ENCODE measurements at places on chromosomes 2 and 18.

DNA sequence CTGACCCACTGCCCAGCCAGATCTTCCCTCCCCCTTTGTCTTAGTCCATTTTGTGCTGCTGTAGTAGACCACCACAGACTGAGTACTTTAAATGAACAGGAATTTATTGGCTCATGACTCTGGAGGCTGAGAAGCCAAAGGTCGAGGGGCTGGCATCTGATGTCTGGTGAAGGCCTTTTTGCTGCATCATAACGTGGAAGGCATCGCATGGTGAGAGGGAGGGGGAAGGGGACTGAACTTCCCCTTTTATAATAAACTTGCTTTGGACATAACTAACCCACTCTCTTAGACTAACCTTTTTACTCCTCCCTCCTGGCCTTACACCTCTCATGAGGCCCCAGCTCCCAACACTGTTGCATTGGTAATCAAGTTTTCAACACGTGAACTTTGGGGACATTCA is 83.8 kb downstream of the MAP4K4 start:
- no peak for DNase-seq

GRCh38 chr2:76928026-76928425 is 594.1 kb downstream of the LRRTM4 start:
- DNase-seq = no peak

GRCh38 chr2:219523031-219523671 is 8.9 kb downstream of the ASIC4 start:
- no peak for DNase-seq

DNA sequence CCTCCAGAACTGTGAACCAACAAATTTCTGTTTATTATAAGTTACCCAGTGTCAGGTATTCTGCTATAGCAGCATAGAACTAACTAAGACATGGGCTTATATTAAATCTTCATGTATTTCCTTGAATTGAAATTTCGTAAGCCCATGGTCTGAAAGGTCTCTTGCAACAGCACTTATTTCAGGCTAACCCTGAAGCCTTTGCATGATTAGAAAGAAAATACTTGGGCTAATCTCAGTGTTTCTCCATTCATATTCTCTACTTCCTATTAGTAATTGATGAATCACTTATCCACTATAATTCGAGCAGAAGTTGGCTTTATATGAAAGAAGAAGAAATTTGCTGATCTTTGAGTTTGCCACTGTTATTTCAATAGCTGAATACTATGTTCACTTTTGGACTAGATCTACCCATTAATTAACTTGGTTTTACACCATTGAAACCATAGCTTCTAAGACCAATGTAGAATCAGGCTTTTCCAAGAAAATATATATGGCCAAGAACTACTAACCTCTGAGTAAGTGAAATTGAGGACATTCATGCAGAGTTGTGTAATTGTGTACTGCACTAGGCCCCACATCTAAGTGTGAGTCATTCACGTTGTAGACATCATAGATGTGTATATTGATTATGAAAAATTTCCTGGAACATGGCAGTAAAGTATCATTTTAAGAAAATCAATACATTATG is 731.6 kb downstream of the SOCS6 start:
- no peak for DNase-seq

GRCh38 chr2:75200140-75201096 is 1.1 kb upstream of the TACR1 start:
- no peak for DNase-seq

DNA sequence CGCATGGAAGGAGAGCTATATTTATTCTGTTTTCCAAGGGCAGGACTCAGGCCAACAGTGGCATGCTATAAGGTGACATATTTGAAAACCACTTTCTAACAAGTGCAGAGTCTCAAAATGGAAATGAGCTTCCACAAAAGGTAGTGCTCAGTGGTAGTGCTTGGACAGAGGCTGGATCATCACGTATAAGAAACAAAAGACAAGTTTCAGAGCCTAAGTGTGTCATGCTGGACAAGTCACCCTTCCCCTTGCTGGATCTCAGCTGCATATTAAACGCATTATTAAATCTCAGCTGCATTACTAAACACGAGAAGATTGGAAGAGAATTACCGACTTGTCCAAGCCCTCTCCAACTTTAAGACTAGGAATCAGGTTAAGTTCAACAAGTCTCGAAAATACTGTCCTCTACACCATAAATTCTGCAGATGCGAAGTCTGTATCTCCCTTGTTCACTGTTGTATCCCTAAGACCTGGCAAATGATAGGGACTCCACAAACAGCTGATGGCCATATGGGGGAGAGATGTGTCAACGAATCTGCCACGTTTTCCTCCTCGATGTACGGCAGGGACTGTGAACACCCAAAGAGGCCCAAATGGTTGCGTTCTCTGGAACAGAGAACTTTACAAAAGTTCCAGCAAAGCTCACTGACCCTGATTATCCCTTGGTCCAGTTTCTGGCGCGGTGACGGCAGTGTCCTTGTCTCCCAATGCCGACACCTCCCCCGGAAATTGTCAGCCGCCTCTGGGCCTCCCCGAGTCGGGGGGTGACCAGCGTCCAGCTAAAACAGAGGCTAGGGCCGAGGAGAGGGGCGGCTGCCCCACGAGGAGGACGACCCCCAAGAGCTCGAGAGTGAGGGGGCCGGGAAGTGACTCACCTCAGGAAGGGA is 611 bp downstream of the NOL10 start:
- no peak for DNase-seq

GRCh38 chr2:197124639-197125390 is 185.8 kb downstream of the ANKRD44 start:
- no peak for DNase-seq

DNA sequence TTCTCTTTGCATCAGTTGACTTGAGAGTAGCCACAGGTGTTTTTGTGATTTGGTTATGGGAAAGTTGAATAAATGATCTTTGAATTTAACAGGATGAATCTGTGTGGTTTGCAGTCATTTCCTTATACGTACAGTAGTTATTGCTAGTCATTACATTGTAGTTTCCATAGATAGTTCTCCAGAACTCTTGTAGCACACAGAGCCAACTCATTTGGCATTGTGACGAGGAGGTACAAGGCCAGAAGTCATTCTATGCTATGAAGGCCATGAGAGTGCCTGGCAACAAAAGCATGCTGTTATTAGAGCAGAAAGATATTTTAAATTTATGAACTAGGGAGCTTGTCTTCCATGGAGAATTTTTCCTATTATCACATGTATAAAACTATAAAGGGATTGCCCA is 973.0 kb upstream of the CHAC2 start:
- no peak for DNase-seq

- no peak for DNase-seq
Observed at GRCh38 chr2:64104933-64105332, 39.3 kb downstream of the PELI1 start.

- DNase-seq = no peak
Observed at GRCh38 chr2:2587354-2587753, 256.3 kb upstream of the MYT1L start.

- no peak for DNase-seq
Observed at GRCh38 chr2:160221391-160222276, 21.6 kb upstream of the ITGB6 start.

GRCh38 chr18:36364911-36365624 is 67.6 kb downstream of the FHOD3 start:
- DNase-seq = no peak

DNA sequence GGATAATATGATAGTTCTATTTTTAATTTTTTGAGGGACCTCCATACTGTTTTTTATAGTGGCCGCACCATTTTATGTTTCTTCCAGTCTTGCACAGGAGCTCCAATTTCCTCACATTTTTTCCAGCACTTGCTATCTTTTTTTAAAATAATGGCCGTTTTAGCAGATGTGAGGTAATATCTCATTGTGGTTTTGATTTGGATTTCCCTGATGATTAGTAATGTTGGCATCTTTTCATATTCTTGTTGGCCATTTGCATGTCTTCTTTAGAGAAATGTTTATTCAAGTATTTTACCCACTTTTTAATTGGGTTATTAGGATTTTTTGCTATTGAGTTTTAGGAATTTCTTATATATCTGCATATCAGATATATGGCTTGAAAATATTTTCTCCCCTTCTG is 29.9 kb upstream of the NAPG start:
- DNase-seq = no peak

DNA sequence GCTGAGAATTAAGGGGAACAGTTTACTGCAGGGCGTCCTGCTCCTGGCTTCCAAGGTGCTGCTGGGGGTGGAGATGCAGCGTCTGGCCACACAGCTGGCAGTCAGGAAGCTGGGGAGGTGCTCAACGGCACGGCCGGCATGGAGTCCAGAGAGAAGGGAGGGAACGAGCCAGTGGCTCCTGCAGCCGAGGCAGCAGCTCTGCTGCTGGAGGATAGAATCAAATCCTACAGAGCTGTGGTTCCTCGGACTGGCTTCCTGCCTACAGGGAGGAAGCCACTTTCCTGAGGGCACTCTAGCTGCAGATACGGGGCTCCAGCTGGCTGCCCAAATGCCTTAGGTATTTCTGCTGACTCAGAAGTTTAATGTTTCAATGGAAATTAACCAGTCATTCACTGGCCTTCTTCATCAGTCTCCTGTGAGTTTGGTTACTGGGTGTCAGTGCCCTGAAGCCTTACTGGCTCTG is 266.3 kb downstream of the TWIST2 start:
- no peak for DNase-seq

DNA sequence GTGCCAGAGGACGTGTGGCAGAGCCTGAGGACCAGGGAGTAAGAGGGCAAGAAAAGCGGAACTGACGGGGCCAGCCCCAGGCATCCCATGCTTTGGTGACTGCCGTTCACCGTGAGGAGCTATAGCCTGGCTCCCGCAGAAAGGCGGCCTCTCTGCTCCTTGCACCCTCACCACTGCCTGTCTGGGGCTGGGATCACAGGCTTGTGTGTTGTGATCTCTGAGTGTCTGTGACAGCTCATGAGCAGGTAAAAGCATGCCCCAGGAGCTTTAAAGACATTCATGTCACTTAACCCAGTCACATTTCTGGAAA is 266.8 kb upstream of the RAB6C start:
- DNase-seq = no peak

DNA sequence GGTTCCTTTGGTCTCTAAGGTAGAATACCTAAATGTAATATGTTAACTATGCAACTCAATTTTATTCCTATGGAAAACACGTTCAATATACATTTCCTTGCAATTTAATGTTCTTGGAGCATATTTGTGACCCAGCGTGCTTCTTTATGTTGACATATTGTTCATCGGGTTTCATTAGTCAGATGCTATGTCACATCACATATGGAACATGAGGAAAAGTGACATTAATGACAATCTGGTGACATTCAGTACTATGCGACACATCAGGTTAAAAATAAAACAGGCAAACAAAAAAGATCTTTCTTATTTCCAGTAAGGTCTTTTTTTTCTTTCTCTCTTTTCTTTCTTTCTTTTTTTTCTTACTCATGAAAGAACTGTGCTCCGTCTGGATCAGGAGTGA is 135.6 kb upstream of the SMIM21 start:
- no peak for DNase-seq

- no peak for DNase-seq
Observed at GRCh38 chr2:239824866-239825704, 200.1 kb downstream of the NDUFA10 start.

- DNase-seq = no peak
Observed at GRCh38 chr2:100060875-100061274, 81.5 kb downstream of the AFF3 start.

Data from SJCRH30 (cell line).